Right renal cortex interstitium (tissue), 3 donors: ENCODE measurements at places on chromosomes 5 and 9. TPM values are rescaled to one million over a fixed set of nuclear protein-coding genes. Genes with fewer than 3 reads are reported as not detected.

GRCh38 chr9:109426626-109427402, 71.3 kb downstream of the PTPN3 start:
- DNase-seq: no peak

Gene SOX30
- polyA plus RNA-seq: 0.83 TPM

DNA sequence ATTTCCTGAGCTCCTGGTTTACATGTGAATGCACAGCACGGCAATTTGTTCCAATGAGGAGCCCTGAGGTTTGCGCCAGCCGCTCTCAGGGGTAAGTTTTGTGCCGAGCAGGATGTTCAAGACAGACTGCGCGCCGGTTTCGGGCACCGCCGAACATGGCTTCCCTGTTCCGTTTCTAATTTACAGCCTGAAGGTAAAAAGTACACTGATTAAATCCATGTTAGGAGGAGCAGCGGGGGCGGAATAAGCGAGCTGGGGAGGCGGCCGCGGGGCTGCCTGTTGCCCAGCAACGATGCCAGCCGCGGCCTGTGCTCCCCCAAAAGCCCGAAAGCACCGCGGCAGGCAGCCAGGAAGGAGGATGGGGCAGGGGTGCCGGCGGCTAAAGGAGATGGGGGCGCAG, 6.4 kb downstream of the SOWAHA start:
- no peak for DNase-seq

DNA sequence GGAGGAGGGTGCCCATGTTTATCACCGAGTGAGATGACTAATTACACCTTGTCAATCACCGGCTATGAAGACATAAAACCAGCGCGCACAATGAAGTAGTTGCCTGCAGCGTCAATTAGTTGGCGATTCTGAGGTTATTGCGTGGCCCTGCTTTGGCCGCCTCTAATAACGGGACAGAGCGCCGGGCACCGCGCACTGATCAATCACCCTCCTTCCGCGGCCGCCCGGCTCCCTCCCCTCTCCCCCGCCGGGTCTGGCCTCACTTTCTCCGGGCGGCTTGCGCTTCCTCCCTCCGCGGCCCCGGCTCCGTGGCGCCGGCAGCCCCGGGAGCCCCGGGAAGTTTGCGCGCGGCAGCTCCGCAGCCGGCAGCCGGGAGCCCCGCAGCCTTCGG, 3.3 kb upstream of the LHX2 start:
- DNase-seq: no peak

Gene GARIN3
- not detected for polyA plus RNA-seq

DNA sequence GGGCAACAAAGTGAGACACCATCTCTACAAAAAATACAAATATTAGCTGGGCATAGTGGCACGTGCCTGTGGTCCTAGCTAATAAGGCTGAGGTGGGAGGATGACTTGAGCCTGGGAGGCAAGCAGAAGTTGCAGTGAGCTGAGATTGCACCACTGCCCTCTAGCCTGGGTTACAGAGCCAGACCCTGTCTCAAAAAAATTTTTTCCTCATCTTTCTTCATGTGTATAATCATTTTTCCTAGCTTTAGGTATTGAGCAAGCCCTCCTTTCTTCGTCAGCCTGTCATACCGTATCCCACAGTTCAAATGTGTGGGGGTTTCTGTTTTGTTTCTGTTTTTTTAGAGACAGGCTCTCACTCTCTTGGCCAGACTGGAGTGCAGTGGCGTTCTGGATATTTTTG, 41.3 kb downstream of the EHMT1 start:
- DNase-seq: no peak

- no peak for DNase-seq
Measured at GRCh38 chr9:71562140-71562539, 206.2 kb downstream of the CEMIP2 start.

Gene HRH2
- 2.6 TPM for polyA plus RNA-seq

DNA sequence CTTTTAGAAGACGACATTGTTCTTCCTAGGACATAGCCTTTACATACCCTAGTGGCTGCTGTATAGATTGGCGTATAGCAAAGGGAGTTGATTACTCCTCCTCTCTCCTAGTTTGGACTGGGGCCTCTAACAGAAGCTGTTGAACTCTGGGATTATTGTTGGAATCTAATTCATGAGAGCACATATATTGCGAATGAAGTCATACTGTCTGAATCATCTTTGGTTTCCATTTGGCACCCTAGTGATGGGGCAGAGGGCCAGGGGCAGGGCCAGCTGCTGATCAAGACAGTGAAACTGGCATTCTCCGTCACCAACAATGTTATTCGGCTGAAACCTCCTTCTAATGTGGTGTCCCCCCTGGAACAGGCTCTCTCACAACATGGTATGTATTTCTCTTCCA, 40.3 kb downstream of the NUP188 start:
- DNase-seq: no peak

DNA sequence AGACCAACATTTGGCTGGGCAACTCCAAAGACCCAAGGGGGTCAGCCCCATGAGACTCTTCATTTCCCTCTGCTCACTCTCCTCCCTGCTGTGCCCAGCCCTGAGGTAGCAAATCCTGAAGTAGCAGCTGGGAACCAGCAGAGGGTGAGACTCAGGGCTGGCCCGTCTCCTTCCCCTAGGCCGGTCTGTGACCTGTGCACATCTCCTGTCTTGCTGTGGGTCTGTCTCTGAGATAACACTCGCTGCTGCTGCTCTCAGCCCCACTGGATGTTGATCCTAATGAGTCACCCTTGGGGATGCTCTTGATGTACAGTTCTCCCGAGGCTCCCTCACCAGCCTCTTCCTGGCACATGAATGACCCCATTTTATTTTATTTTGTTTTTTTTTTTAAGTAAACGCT, 7.3 kb upstream of the OR2V1 start:
- DNase-seq: no peak

DNA sequence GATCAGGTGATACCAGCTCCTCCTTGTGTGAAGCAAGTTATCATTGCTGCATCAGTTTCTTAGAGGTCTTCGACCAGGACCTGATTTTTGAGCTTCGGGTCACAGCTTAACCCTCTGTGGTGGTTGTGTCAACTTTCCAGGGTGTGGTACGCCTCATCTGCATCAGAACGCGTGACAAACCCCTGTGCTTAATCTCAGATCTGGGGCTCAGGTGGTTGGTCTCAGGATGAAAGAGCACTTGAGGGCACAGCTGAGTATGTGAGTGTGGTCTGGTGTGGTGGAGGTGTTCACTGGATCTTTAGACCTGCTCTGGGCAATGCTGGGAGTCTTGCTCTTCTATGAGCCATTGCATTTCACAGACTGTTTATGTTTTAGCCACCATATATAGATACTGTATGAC, 64.1 kb downstream of the OSTF1 start:
- no peak for DNase-seq

DNA sequence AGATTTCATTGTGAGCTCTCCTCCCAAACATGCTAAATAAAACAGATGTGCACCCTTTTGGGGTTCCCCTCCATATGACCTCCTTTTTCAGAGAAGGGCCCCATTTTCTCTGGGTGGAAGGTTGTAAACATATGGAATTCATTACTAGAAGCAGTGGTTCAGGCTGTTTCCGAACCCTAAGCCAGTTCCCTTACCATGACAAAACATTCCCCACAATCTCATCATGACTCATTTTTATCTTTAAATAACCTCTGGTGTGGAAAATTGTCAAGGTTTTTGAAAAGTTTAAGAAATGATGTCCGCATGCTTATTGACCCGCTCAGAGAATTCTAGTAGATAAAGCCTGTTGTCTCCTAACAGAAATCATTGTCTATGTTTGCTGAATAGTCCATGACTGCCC, 127.3 kb upstream of the PIK3R1 start:
- DNase-seq: no peak

- no peak for DNase-seq
Measured at GRCh38 chr5:83590966-83591365, 119.4 kb downstream of the VCAN start.

Gene SQSTM1
- polyA plus RNA-seq: 86.4 TPM
